ENCODE measurements at places on chromosomes 4 and X.

DNA sequence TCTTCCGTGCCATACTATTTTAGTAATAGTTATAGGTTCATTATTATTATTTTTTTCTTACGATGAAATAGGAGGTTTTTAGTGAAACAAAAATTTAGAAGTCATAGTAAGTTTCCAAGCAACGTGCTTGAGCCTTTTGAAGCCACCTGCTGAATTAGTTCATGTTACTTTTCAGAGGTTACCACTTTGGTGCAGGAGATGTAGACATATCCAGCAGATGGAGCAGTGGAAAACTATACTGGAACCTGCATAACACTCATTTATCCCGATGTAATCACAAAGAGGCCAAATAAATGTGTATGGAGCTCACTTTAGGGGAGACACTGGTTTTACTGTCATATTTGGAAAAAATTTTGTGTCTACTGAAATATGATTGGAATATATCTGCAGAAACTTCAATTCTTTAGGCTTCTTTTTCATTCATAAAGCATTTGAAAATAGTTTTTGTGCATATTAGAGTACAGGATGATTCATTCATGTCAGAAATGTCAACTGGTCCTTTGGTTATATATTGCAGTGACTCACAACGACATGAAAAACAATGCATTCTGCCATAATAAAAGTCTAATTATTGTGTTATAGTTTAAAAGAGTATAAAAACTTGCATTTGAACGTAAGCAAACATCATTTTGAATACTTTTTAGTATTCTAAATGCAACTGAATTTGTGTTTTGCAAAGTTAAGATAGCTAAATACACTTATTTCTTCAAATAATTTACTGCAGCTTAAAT lies 2182.9 kb upstream of the TENM3 start:
- no peak for DNase-seq

DNA sequence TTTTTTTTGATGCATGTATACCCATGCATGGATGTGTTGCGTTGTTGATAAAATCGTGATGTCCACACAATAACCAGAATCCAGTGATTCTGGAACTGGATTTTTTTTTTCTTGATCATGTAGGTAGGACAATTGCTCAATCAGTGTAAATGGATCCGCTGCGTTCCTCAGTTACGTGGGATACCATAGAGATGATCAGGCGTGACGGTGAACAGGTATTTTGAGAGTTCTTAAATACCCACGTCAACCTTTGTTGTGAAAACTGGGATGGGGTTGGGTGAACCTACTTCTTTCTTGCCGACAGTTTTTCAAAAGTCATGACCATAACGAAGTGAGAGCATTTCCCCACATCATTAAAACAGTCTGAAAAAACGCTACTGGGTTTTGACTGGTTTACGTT lies 913 bp upstream of the SMIM10L2A start:
- no peak for DNase-seq

DNA sequence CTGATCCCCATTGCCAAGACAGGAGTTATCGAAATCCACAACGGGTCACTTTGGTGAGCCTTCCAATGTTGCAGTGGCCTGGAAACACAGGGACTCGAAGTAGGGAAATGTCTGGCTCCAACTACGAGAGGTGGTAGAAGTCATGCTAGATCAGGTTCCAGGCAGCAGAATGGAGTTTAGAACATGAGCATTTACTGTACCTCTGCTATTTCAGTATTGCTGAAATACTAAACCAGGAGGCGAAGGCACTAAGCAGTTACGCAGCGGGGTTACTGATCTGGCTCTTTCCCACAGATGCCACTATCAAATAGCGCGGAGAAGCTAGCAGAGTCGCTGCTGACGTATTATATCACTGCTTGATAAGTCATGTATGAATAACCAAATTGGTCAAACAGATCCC lies 56.3 kb downstream of the PTCHD1 start:
- DNase-seq: no peak

DNA sequence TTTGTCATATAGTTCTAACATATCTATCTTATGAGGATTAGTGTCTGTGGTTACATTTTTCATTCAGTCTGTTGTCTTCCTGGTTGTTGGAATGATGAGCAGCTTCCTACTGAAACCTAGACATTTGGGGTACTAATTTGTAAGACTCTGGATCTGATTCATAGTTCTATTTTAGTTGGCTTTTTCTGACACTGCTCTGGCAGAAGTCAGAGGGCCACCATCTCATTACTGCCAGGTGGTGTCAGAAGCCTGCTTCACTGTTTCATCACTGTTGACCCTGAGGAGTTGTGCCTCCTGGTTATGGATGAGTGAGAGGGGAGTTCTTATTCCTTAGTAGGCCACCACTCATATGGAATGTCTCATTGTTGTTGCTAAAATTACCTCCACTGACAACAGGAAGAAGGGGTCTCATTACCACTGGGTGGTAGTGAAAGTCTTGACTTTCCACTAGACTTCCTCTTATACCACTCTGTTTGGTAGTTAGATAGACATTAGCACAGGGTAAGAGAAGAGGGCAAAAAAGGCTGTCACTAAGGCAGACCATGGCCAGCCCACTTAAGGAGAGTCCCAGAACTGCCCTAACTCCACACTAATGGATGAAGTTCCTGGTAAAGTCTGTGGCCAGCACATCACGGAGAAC lies 395.2 kb downstream of the SPOCK3 start:
- DNase-seq: no peak

GRCh38 chrX:50770702-50771101 lies 43.3 kb downstream of the SHROOM4 start:
- DNase-seq: no peak

DNA sequence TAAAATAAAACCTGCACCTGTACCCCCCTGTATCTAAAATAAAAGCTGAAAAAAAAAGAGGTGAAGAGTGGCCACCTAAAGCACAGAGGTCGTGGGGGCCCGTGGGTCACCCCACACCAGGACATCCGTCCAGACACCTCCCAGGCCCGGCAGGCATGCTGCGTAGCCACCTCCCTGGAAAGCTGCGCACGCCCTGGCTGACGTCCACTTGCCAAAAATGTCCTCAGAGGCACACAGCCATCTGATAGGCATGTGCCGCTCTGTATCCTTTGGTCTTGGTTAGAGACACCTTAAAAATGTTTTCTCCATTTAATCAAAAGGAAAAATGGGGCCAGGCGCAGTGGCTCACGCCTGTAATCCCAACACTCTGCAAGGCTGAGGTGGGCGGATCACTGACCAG lies 17.7 kb downstream of the FAM53A start:
- no peak for DNase-seq

DNA sequence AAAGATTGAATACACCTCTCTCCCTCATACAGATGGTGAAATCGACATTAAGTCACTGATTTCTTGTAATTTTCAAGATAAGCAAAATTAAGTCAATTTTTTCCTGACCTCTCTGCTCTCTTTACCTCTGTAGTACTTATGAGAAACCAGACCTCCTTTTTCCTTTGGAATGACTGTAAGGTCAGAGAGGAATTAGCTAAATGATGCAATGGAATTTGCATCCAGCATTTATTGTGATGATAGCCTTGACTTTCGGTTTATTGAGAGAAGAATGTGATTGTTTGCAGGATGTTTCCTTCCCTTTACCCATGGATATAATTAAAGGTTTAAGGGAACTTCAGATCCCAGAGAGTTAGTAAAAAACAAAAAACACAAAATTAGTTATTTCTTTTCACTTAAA lies 22.4 kb downstream of the STK26 start:
- DNase-seq: no peak
